ENCODE measurements at places on chromosomes 13 and 19.
A peak's percentile ranks its signal among the peaks of the same experiment; 100 is the strongest.

DNA sequence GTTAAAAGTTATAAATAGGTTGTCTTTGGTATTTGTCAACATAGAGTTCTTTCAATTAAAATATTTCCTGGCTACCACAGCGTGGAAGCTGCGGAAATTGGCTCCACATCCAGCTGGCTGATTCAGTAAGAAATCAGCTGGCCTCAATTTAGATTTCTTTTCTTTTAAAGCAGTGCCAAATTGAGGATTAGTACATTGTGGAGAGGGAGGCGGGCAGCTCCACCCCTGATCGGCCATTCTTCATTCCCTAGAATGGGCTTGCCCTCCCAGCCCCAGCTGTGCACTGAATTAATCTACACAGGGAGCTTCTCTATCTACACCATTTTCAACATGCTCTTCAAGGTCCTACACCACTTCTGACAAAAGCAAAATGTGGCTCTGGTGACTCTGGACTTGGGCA, 624.8 kb downstream of the DACH1 start:
- DNase-seq = no peak

DNA sequence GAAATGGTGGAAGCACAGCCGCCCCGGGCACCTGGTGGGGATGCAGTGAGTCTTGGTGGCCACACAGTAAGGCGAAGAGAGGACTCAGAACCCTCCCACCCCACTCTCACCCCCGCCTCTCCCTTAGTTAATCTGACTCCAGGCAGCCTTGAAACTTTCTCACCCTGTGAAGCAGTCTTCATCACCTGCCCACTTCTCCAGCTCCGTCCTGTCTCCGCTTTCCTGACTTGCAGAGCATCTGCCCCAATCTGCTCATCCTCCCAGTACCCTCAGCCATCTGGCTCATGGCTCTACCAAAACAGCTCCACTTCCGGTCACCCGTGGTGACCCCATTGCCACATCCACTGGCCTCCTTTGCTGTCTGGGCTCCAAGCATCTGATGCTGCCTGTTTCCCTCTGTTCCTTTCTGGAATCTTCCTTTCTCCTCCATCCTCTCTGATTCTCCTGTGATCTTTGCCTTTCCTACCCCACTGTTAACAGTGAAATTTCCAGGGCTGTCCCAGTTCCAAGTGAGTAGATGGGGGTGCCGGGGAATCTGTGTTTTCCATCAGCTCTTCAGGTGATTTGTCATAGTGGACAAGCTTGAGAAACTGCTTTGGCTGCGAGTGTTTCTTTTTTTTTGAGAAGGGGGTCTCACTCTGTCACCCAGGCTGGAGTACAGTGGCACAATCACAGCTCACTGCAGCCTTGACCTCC, 4.3 kb downstream of the USF2 start:
- no peak for DNase-seq

DNA sequence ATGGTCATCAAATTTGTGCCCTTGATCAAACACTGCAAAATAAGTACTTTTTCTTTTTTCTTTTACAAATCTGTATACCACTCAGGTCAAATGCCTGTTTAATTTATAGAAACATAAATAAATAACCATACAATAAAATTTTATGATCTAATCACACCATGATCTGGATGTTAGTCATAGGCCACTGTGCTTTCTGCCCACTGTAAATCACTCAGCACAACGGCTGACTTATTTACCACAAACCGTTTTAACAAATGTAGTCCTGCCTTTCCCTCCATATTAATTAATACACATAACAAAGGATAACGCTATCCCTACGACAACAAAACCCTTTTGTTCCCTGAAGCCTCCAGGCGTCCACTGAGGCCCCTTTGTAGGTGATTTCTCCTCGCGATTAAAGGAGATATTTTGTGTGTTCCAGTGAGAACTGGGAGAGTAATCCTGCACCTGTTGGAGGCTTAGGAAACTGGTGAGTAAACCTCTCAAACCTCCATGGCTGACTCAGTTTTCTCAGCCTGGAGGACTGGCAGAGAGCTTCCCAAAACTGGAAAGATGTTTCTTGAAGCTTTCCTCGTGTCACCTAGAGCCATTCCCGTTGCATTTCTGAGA, 477.1 kb upstream of the SGCG start:
- DNase-seq = no peak

DNA sequence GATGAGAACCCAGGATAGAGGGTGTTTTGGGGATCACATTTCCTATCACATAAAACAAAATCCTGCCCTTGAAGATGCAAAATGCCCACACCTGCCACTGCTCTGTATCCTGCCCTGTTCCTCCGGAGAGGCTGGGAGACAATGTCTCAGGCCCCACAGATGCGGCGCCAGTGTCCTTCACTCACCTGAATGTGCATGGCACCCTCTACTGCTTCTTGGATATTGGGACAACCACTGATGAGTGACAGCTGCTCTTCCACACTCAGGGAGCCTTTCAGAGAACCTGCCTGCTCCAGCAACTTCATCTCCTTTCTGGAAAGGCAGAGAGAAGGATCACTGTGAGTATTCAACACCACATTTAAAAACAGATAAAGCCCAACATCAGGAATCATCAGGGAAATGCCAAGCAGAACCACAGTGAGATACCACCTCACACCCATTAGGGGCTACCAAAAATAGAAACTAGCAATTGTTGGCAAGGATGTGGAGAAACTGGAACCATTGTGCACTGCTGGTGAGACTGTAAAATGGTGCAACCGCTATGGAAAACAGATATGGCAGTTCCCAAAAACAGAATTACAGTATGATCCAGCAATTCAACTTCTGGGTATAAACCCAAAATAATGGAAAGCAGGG, 36.4 kb downstream of the CRYL1 start:
- DNase-seq = no peak

GRCh38 chr13:35930665-35931631, 200.2 kb downstream of the DCLK1 start:
- no peak for DNase-seq

DNA sequence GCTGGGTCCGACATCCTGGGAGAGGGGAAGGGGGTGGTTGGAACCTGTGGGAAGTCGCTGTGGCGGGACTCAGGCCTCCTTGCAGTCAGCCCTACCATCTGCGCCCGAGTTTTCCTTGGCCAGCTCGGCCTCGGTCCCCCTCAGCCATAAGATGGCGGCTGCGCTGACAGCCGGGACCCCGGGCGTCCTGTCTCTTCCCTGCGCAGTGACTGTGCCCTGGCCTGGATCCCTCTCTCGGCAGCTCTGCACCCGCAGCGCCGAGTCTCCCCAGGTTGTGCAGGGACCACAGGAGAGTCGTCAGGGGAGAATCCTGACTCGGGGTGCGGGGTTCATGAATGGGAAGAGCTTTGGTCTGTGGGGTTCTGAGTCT, 345 bp downstream of the ZNF257 start:
- DNase-seq = no peak

DNA sequence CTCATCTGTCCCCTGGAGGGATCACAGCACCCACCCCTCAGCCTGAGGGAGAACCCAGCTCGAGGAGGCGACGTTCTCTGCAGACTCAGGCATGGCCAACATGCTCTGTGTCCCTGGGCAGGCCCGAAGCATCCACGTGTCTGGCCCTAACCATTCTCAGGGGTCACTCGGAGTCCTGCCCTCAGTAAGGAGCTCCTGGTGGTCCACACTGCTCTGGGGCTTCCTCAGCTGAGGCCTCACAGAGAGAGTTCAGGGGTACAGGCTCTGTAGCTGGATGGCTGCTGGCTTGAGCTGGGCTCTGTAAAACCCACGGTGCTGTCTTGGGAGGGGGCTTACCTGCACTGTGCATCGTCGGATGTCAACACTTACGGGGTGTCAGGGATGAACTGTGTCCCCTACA, 4.4 kb upstream of the SIGLEC8 start:
- DNase-seq = no peak

GRCh38 chr13:66879988-66880387, 350.1 kb downstream of the PCDH9 start:
- no peak for DNase-seq

DNA sequence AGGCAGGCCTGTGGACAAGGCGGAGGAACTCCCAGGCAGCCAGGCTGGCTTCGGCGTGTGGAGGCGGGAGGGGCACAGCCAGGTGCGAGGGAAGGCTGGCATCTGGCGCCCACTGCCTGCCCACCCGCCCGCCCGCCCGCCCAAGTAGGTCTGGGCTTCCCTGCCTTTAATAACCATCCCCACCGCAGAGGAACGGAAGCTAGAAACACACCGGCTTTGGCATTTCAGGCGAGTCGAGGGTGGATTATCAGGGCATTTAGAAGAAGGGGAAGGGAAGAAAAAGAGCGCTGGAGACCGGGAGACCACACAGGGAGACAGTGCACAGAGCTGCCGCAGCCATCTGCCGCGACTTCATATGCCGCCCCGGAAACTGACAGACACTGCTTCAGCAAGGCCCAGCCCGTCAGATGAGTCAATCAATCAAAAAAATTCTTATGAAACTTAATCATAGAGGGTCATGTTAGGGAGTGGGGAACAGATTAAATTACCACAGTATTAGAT, 199.7 kb downstream of the TSHZ3 start:
- no peak for DNase-seq

GRCh38 chr13:79522583-79522982, 41.6 kb downstream of the NDFIP2 start:
- DNase-seq = no peak

DNA sequence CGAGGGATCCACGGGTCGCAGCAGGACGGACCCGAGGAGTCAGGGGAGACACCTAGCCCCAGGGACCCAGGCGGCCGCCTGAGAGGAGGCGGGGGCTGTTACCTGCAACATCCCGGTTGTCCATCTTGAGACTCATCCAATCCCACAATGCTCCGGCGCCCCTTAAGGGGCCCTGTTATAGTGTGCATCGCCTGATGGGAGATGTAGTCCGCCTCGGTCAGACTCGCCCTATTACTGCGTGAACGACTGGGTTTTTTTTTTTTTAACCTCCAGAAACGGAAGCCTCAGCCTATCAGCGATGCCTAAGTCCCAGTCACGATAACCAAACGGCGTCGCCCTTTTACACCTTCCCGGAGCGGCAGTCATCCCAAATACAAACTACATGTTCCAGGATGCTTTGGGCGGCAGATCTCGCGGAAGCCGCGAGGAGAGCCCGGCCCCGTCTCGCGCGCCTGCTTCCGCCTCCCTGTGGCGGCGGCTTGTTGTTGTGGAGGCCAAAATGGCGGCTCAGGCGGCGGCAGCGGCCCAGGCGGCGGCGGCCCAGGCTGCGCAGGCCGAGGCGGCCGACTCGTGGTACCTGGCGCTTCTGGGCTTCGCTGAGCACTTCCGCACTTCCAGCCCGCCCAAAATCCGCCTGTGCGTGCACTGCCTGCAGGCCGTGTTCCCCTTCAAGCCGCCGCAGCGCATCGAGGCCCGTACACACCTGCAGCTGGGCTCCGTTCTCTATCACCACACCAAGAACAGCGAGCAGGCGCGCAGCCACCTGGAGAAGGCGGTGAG, at the start of the genes MAU2 and SUGP1:
Gene MAU2 (plus strand): TSS at position 469 of the 780 bp plus-strand sequence. CDS start 31 bp downstream, at position 500.
Gene SUGP1 (minus strand): TSS at position 149 of the 780 bp plus-strand sequence. CDS start 13 bp downstream, at position 136.
- DNase-seq = peak; percentile 81

Data from activated CD8-positive, alpha-beta memory T cell treated with anti-CD3 and anti-CD28 coated beads for 48 hours (primary cell).